Thoracic aorta (tissue), 2 donors: ENCODE measurements at places on chromosomes 5 and 9.
A peak's percentile ranks its signal among the peaks of the same experiment; 100 is the strongest.

- peaks cover 17% of the 10 kb centered on the region for H3K4me1 ChIP-seq
- H3K27me3 ChIP-seq: peaks cover 8% of the 10 kb centered on the region
- no peaks in the 10 kb centered on the region for H3K36me3 ChIP-seq
- peak overlapping the region; percentile 67 for H3K4me3 ChIP-seq
- no peak for DNase-seq
These were observed 1.2 kb downstream of the PRRT1B start for GRCh38 chr9:131546336-131547084.

GRCh38 chr9:71986900-71987299 lies 73.5 kb downstream of the C9orf57 start:
- no peak overlapping the region for H3K27ac ChIP-seq
- no peaks in the 10 kb centered on the region for H3K4me1 ChIP-seq
- no peaks in the 10 kb centered on the region for H3K36me3 ChIP-seq
- H3K27me3 ChIP-seq: no peaks in the 10 kb centered on the region
- no peak overlapping the region for H3K4me3 ChIP-seq
- no peak for DNase-seq

DNA sequence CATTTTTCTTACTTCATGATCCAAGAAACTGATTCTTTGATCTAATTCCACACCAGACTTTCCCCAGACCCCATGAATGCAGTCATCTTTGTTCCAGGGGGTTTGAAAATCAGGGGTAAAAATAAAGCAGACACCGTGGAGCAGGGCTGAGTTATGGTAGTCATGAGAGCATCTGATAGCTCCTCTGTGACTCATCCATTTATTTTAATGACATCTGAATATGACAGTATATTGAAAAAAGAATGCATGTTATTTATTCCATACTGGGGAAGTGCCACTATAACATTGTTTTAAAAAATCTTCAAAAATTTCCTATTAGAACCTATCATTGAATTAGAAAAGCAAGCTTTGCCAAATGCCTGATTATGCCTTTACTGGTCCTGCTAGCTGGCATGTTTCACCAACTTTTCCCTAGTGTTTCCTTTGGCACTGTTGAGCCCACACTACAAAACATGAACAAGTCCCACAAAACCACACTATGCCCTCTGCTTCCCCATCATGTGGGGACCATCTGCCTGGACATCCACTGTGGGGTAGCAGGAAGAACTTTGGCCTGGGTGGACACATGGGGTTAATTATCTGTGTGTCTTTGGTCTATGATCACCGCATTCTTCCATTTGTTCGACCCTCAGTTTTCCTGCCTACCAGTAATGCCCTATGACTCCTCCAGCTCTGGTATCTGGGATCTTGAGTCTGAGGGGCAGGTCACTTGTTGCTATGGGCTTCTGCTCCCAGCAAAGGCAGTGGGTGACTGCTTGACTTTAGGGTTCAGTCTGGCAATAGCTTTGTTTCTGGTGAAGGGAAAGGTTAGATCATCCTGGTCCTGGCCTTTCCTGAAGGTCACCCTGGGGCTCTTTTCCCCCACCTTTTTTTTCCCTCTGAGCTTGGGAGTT lies 82.7 kb upstream of the PANK3 start:
- peaks cover 3% of the 10 kb centered on the region for H3K36me3 ChIP-seq
- H3K27ac ChIP-seq: no peak overlapping the region
- H3K27me3 ChIP-seq: no peaks in the 10 kb centered on the region
- H3K4me3 ChIP-seq: no peak overlapping the region
- DNase-seq: no peak

DNA sequence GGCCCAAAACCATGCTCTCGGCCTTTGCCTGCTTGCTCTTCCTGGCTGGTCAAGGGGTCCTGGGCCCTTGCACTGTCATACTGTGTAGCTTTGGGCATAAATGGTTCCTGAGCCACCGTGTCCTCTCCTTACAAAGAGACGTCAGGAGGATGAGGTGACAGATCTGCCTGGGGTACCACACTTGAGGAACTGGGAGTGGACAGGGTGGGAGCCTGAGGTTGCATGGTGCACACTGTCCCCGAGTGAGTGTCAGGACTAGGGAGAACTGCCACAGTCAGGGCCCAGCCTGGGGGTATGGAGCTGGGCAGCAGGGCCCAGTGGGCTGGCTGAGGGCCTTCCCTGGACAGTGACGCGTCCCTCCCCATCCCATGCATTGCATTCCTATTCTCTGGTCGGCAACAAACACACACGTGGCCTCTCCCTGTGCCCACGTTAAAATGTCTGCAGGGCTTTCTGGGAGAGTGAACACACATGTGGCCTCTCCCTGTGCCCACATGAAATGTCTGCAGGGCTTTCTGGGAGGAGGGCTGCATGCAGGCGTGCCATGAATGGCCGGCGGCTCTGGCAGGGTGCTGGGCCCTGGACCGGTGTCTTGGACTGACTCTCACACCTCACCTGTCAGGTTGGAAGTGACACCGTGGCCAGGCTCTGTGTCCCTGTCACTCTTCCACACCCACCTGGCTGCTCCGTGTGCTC lies 122.1 kb upstream of the COL5A1 start:
- H3K4me1 ChIP-seq: no peaks in the 10 kb centered on the region
- H3K27ac ChIP-seq: no peak overlapping the region
- H3K27me3 ChIP-seq: no peaks in the 10 kb centered on the region
- no peaks in the 10 kb centered on the region for H3K36me3 ChIP-seq

- H3K27me3 ChIP-seq: no peaks in the 10 kb centered on the region
- no peak overlapping the region for H3K4me3 ChIP-seq
- no peaks in the 10 kb centered on the region for H3K36me3 ChIP-seq
- H3K27ac ChIP-seq: no peak overlapping the region
These were observed 7.7 kb downstream of the ADGRD2 start for GRCh38 chr9:124457887-124458431.

DNA sequence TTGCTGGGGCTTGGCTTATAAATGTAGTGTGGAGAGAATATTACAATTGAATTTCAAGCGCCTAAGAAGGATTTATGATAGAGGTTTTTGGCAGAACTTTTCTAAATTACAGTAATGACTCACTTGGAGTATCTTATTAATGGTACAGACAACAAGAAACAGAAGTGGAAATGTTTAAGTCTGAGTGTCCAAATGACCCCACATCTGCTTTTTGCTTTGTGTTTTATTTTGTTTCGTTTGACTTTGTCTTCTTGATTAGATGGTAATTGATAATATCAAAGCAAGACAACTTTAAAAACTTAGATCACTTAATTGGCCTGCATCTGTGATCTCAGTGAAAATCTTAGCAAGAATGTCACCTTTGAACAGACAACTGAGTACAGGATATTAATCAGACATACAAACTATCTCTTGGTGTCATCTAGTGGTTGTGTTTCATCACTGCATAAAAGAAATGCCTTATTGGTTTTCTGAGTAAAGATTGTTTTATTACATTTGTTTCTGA lies 577.4 kb downstream of the ISL1 start:
- no peaks in the 10 kb centered on the region for H3K27me3 ChIP-seq
- no peaks in the 10 kb centered on the region for H3K36me3 ChIP-seq
- DNase-seq: no peak
- no peaks in the 10 kb centered on the region for H3K4me1 ChIP-seq
- no peak overlapping the region for H3K27ac ChIP-seq
- no peak overlapping the region for H3K4me3 ChIP-seq

- no peak for DNase-seq
- H3K4me1 ChIP-seq: peaks cover 5% of the 10 kb centered on the region
These were observed 19.7 kb downstream of the ADRA1B start for GRCh38 chr5:159935946-159936345.

DNA sequence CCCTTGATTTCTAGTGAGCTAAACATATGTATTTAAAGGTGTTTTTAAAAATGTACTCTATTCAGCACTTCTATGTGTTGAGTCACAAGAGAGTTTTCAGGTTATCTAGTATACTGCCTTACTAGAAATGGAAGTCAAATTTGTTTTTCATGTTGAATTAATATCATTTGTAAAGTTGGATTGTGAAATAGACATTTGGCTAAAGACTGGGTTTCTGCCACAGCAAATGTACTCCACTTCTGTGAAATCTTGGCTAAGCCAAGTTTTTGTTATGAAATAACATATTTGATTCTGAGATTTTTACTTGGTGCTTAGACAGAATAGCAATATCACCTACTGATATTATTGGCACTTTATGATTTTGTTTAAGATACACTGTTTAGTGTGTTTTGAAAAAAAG lies 106.0 kb downstream of the CWC27 start:
- no peak overlapping the region for H3K4me3 ChIP-seq
- no peak for DNase-seq
- no peak overlapping the region for H3K27ac ChIP-seq
- H3K27me3 ChIP-seq: no peaks in the 10 kb centered on the region

DNA sequence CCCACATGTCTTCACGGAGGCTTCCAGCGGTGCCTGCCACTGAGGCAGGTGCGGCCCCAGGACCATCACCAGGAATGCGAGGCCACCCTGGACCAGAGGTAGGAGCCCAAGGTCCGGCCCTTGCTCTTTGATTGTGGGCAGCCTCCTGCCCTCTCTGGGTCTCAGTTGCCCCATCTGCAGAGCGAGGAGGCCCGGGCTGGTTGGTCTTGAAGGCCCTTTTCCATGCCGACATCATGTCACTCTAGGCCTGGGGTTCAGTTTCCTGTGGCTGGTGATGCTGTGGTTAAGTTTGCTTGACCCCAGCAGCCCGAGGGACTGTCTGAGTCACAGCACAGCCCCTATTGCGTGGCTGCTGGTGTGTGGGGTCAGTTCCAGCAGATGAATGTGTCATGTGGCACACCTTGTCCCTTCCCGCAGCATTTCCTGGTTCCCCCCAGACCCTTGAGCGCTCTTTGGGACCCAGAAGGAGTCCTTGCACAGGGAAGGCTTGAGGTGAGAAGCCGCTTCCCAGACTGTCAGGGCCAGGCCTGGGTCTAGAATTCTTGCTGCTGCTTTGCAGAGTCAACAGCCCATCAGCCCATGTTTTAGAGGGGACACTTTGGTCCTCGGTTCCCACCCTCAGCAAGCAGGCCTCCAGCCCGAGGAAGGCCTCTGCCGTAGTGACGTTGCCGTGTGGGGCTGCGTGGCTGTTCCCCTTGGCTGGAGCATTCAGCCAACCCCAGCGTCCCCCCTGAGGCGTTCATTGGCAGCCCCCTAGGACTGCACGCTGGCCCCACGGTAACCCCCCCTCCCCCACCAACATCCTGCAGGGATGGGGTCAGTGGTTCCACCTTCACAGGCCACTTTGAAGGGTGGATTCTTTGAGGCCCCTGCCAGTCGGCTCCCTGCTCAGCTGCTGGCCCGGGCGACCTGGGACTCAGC lies 31.0 kb upstream of the HMCN2 start:
- no peak for DNase-seq
- no peak overlapping the region for H3K4me3 ChIP-seq
- H3K36me3 ChIP-seq: peaks cover 18% of the 10 kb centered on the region
- H3K27ac ChIP-seq: no peak overlapping the region
- no peaks in the 10 kb centered on the region for H3K27me3 ChIP-seq
- peaks cover 14% of the 10 kb centered on the region for H3K4me1 ChIP-seq

DNA sequence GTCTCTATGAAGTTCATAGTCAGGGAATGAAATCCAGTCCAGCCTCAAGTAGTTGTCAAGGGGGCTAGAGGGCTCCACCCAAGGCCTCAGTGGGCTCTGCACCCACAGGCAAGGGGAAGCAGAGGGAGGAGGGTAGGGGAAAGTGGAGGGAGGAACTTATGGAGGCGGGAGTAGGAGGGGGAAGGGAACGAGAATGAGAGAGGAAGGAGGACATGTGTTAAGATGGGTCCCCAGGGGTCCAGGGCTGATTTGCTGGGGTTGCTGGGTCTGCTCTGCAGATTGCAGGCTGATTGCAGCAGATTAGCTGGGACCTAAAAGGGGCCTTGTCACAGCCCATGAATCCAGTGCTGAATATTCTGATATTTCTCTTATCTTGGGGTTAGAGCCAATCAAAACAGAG lies 166.9 kb upstream of the IL12B start:
- no peak overlapping the region for H3K27ac ChIP-seq
- no peak overlapping the region for H3K4me3 ChIP-seq

DNA sequence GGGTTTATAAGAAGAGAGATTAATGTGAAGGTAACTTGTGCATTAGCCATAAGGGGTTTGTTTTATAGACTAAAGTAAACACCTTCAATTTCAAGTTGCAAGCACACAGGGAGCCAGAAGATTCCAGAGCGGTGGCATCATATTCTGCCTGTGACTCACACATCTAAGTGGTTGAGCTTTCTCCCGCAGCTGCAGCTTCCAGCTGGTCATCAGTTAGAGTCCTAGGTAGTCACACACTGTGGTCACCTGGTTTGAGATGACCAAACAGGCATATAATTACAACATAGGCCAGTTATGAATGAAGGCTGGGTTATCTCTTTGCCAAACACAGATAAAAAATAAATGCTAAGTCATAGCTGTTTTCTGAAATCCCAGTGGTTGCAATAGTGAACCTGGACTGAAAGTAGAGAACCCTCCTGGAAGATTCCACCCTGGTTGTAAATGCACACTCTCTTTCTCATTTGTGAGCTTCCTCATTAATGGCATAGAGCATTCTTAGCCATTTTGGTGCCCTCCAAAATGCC lies 171.3 kb downstream of the GDNF start:
- H3K4me1 ChIP-seq: peaks cover 21% of the 10 kb centered on the region
- H3K36me3 ChIP-seq: no peaks in the 10 kb centered on the region
- no peak overlapping the region for H3K27ac ChIP-seq
- no peaks in the 10 kb centered on the region for H3K27me3 ChIP-seq
- DNase-seq: no peak
- no peak overlapping the region for H3K4me3 ChIP-seq

DNA sequence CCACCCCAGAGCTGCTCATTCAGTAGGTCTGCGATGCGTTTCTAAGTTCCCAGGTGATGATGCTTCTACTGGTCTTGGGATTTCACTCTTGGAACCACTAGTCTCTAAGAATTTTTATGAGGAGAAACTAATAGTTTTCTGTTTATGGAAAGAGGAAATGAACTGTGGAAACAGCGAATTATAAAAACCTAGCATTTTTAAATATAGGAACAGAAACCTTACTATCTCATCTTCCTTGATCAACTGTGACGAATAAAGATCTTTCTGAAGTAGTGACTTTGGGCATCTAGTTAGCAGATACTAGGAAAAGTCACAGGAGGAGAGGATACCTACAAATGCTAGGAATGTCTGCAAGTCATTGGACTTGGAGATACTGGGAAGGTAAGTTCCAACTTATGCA lies 376.8 kb upstream of the RFX3 start:
- H3K36me3 ChIP-seq: no peaks in the 10 kb centered on the region
- no peak overlapping the region for H3K4me3 ChIP-seq
- DNase-seq: no peak
- no peak overlapping the region for H3K27ac ChIP-seq
- peaks cover 5% of the 10 kb centered on the region for H3K4me1 ChIP-seq

- no peak for DNase-seq
- peak overlapping the region; percentile 96 for H3K4me3 ChIP-seq
- peak overlapping the region; percentile 49 for H3K27ac ChIP-seq
- H3K36me3 ChIP-seq: no peaks in the 10 kb centered on the region
- peaks cover 24% of the 10 kb centered on the region for H3K4me1 ChIP-seq
These were observed 626 bp upstream of the FST start for GRCh38 chr5:53479590-53480415.

- no peaks in the 10 kb centered on the region for H3K27me3 ChIP-seq
- H3K36me3 ChIP-seq: no peaks in the 10 kb centered on the region
- H3K27ac ChIP-seq: no peak within 1 kb of the TSS
- DNase-seq: no peak
These were observed at the start of gene FOXI1 for GRCh38 chr5:170105642-170106611. Gene FOXI1, plus strand, starts transcription at chr5:170105897. Its CDS starts 61 bp downstream, at chr5:170105958.
